ENCODE measurements at places on chromosomes 4 and X. TPM values are rescaled to one million over a fixed set of nuclear protein-coding genes. Genes with fewer than 3 reads are reported as not detected.

The MEPE gene
- not detected for polyA plus RNA-seq

DNA sequence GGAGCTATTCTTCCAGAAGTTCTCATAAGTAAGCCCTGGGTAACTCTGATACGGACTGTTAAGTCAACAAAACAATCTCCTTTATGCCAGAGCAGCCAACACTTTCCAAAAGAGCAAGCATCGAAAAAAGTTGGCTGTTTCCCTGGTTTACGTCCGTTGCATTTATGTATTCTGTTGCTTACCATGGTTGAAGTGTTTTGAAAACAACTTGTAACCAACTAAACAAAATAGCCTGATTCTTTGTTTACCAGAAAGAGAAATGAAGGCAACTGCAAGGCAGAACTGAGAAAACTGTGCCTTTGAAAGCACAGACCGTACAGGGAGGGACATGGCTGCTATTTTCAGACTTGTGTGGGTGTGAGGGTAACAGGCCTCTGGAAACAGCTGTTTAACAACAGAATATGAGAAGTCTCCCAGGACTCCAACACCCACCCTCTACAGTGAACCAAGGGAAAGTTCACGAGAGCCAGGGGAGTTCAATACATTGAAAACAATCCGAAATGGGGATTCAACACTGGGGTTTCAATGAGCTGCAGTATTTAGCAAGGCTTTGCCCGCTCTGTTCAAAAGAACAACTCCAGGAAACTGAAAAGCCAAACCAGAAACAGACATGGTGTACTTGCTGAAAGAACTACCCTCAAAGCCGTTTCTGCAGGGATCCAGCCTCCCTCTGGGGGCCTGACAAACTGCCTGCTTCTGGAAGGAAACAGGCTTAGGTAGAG, 95.8 kb upstream of the EGFL6 start:
- H3K4me3 ChIP-seq: no peak overlapping the region
- H3K36me3 ChIP-seq: no peaks in the 10 kb centered on the region
- no peaks in the 10 kb centered on the region for H3K4me1 ChIP-seq
- H3K27ac ChIP-seq: peak overlapping the region; percentile 94
- H3K27me3 ChIP-seq: no peaks in the 10 kb centered on the region

- H3K27me3 ChIP-seq: no peaks in the 10 kb centered on the region
- H3K4me1 ChIP-seq: no peaks in the 10 kb centered on the region
These were observed 335.2 kb downstream of the PPP1R2C start for GRCh38 chrX:42442745-42443144.

GRCh38 chr4:105140684-105141490, 5.8 kb upstream of the TET2 start:
- H3K4me3 ChIP-seq: no peak overlapping the region
- no peaks in the 10 kb centered on the region for H3K27me3 ChIP-seq
- H3K36me3 ChIP-seq: no peaks in the 10 kb centered on the region

DNA sequence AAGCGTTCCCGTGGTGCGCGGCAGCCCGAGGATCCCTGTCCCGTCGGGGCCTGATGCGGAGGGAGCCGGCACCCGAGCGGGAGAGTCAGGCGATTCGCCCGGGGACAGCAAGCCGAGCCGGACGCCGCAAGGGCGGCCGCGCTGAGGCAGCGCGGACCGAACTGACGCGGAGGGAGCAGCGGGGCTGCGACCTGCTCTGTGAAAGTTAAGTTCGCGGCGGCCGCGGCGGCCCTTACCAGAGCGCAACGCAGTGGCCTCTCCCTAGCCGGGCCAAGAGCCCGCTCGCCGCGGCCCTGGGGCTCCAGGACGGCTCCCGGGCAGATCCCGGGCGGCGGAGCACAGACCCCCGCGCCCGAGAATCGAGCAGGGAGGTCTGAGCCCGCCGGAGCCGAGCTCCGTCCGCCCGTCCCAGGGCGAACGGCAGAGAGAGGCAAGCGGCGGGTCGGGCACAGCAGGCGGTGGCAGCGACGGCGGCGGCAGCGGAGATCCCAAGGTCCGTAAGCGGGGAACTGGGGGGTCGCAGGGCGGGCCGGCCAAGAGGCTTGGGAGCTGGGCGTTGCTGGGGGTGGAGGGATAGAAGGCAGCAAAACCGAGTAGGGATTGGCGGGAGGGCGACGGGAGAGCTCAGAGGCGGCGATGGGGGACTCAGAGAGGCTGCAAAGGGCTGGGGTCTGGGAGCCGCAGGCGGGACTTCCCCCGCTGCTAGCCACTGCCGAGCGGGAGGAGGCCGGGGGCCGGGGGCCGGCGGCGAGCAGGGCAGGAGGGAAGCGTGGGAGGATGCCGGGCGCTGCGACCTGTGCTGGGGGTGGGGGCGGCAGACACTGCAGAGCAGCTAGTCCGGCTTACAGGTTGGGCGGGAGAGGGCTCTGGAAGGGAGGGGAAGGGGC, 1.0 kb downstream of the GPR50 start:
- H3K27me3 ChIP-seq: peaks cover 19% of the 10 kb centered on the region
- H3K4me1 ChIP-seq: no peaks in the 10 kb centered on the region
- peak; percentile 2 for DNase-seq
- no peak overlapping the region for H3K4me3 ChIP-seq
- H3K36me3 ChIP-seq: no peaks in the 10 kb centered on the region

GRCh38 chrX:38664285-38664684, 102.9 kb downstream of the TSPAN7 start:
- no peak overlapping the region for H3K4me3 ChIP-seq
- no peaks in the 10 kb centered on the region for H3K4me1 ChIP-seq
- DNase-seq: peak; percentile 53
- H3K36me3 ChIP-seq: peaks cover 3% of the 10 kb centered on the region
- H3K27ac ChIP-seq: no peak overlapping the region

DNA sequence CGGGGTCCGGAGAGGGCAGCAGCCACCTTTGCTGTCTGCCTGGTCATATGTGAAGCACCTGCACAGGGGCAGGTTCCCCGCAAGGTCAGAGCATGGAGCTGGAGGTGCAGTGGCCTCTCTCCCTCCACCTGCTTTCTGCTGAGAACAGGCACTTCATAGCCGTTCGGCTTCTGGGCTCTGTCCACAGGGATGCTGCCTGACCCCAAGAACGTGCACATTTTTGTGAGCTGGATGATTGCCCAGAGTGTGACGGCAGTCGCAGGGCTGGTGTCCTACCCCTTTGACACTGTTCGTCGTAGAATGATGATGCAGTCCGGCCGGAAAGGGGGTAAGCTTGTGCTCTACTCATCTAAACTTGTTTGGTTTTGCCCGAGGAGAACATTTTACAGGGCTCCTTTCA, 2.5 kb downstream of the SLC25A4 start:
- H3K36me3 ChIP-seq: peaks cover 26% of the 10 kb centered on the region
- no peak overlapping the region for H3K27ac ChIP-seq
- H3K4me1 ChIP-seq: peaks cover 6% of the 10 kb centered on the region

DNA sequence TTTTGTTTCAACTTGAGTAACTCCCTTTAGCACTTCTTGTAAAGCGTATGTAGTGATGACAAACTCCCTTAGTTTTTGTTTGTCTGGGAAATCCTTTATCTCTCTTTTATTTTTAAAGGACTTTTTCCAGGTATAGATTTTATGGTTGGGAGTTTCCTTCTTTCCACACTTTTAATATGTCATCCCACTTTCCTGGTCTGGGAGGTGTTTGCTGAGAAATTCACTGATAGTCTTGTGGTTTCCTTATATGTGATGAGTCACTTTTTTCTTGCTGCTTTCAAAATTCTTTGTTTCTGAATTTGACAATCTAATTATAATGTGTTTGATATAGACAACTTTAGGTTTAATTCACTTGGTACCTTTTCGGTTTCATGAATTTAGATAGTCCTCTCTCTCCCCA, 353.9 kb downstream of the GPAT3 start:
- H3K36me3 ChIP-seq: no peaks in the 10 kb centered on the region
- no peaks in the 10 kb centered on the region for H3K27me3 ChIP-seq
- H3K4me3 ChIP-seq: no peak overlapping the region

GRCh38 chr4:54225598-54226403, 3.3 kb upstream of the PDGFRA start:
- no peak overlapping the region for H3K4me3 ChIP-seq
- H3K27me3 ChIP-seq: peaks cover 11% of the 10 kb centered on the region
- peaks cover 3% of the 10 kb centered on the region for H3K36me3 ChIP-seq
- no peaks in the 10 kb centered on the region for H3K4me1 ChIP-seq
- H3K27ac ChIP-seq: no peak overlapping the region
- DNase-seq: peak; percentile 41

The PLXNB3 gene
- polyA plus RNA-seq: not detected

- H3K4me3 ChIP-seq: no peak overlapping the region
- no peak for DNase-seq
- no peak overlapping the region for H3K27ac ChIP-seq
These were observed 19.0 kb downstream of the COX7B2 start for GRCh38 chr4:46890056-46890455.

Measured in small intestine (tissue), 16 donors.